ENCODE measurements at places on chromosomes 13 and 19. TPM values are rescaled to one million over a fixed set of nuclear protein-coding genes. Genes with fewer than 3 reads are reported as not detected.

- H3K36me3 ChIP-seq = no peaks in the 10 kb centered on the region
- H3K27me3 ChIP-seq = no peaks in the 10 kb centered on the region
- no peaks in the 10 kb centered on the region for H3K4me1 ChIP-seq
- no peak for DNase-seq
- no peak overlapping the region for H3K27ac ChIP-seq
Observed at GRCh38 chr19:30557212-30557611, 185.0 kb downstream of the ZNF536 start.

Gene SIGLEC10
- total RNA-seq = not detected

Gene CTXN1
- 0.11 TPM for total RNA-seq

- H3K27me3 ChIP-seq = no peaks in the 10 kb centered on the region
- peaks cover 17% of the 10 kb centered on the region for H3K4me1 ChIP-seq
- no peaks in the 10 kb centered on the region for H3K36me3 ChIP-seq
- H3K27ac ChIP-seq = no peak overlapping the region
- no peak overlapping the region for H3K4me3 ChIP-seq
Observed at GRCh38 chr13:41178040-41178439, 16.3 kb downstream of the KBTBD7 start.

Gene GIPC3
- total RNA-seq = not detected

DNA sequence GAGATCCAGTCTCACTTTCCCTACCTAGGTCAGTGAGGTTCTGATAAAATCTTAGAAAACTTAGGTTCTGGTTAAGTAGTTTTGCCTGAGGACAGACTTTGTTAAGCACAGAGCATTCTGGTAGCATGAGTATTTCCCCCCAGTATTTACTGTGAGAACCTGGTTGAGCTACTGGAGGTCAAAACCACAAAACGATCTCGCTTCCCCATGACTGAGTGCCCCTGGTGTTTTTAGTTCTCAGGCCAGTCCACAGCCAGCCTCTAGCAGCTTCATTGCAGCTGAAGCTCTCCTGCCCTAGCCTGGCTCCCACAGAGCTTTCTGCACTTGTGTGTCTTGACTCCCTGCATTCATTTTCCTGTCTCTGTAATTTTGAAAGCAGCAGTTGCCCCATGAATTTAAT is 1138.2 kb downstream of the UQCRFS1 start:
- no peak overlapping the region for H3K27ac ChIP-seq
- no peak for DNase-seq
- no peak overlapping the region for H3K4me3 ChIP-seq

Gene PSENEN
- 34.2 TPM for total RNA-seq

Gene CYSLTR2
- not detected for total RNA-seq

Gene SBSN
- total RNA-seq = not detected

- no peaks in the 10 kb centered on the region for H3K27me3 ChIP-seq
- H3K4me1 ChIP-seq = no peaks in the 10 kb centered on the region
- no peak overlapping the region for H3K27ac ChIP-seq
- H3K36me3 ChIP-seq = no peaks in the 10 kb centered on the region
Observed at GRCh38 chr19:17001603-17002183, 24.9 kb downstream of the CPAMD8 start.

DNA sequence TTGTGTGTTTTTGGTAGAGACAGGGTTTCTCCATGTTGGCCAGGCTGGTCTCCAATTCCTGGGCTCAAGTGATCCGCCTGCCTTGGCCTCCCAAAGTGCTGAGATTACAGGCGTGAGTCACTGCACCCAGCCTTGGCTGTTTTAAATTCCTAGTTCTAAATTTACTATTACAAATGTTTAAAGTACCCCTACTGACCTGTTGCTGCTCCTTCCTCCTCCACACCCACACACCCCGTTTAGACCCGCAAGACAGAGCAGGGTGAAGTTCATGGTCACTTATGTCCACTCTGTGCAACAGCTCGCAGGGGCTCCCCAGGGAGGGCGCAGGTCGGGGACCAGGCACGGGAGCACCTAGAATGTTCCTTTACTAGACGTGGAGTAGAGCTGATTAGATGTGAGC is 28.7 kb downstream of the TMEM161A start:
- no peaks in the 10 kb centered on the region for H3K36me3 ChIP-seq
- H3K27me3 ChIP-seq = no peaks in the 10 kb centered on the region
- H3K4me1 ChIP-seq = peaks cover 50% of the 10 kb centered on the region
- no peak overlapping the region for H3K4me3 ChIP-seq
- no peak overlapping the region for H3K27ac ChIP-seq

GRCh38 chr13:41064493-41064892 is 3.2 kb downstream of the WBP4 start:
- peaks cover 25% of the 10 kb centered on the region for H3K4me1 ChIP-seq
- H3K27ac ChIP-seq = no peak overlapping the region
- no peak overlapping the region for H3K4me3 ChIP-seq
- no peaks in the 10 kb centered on the region for H3K27me3 ChIP-seq
- peaks cover 34% of the 10 kb centered on the region for H3K36me3 ChIP-seq

Gene FSD1
- total RNA-seq = not detected

Gene ZNF98
- total RNA-seq = not detected

DNA sequence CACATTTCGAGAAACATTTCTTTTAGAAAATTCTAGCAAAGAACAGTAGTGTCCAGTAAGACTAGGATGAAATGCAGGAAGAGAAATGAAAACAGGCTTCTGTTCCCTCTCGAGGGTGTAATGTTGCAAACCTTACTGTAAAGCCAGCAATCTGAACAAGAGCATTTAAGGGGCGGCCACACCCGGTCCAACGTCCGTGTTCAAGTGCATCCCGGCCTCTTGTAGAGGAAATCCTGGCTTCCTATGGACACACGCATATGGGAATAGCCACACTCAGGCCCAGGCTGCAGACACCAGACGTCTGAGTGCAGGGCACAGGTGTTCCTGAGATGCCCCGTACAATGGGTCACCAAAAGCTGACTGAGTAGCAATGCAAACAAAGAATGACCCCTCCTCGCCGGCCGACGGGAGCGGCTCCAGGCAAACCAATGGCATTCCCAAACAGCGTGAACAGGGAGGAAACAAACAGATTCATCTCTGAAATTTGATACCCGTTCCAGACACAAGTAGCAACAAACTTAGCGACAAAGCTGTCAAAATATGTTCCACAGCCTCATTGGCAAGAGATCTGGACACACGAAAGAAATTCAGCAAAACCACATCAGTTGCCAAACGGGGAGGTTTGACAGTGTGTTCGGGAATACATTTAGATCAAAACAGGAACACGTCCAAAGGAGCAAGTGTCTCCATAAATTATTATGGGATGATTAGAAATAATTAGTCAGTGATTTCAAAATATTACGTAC is 278.6 kb upstream of the TSHZ3 start:
- DNase-seq = no peak
- no peaks in the 10 kb centered on the region for H3K4me1 ChIP-seq
- H3K27me3 ChIP-seq = no peaks in the 10 kb centered on the region
- no peak overlapping the region for H3K27ac ChIP-seq
- H3K4me3 ChIP-seq = no peak overlapping the region
- H3K36me3 ChIP-seq = no peaks in the 10 kb centered on the region

Data from HepG2 (cell line).